ENCODE measurements at places on chromosomes 11 and 22.

GRCh38 chr11:19419808-19420207 is 179.1 kb upstream of the E2F8 start:
- DNase-seq, result no peak

DNA sequence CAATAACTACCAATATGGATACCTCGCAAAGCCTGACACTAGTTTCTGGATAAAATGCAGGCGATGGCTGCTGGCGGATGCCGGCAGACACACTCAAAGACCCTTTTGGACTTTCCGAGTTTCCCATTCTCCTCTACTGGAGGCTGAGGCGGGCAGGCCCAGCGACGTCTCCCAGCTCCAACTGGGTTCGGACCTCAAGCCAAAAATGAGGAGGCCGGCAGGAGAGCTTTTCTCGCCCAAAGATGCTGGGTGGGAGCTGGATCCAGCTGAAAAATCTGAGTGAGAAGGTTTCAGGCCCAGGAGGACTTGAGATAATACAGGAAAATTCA is 428 bp upstream of the FEZ1 start:
- DNase-seq, result no peak

DNA sequence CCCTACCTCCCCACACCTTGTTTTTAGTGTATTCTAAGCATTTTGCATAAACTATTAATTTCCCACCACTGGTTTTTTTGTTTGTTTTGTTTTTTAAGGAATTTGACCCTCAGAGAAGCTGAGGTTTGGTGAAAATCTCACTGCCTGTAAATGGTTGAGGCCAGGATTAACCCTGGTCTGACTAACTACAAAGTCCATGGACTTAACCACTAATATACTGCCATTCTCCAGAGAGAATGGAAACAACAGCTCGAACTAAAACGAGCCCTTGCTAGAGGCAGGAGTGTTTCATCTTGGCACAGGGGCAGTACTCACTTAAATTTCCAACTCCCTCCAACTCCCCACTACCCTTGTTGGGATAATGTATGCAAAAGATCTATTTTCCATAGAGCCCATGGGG is 3.0 kb downstream of the CTNND1 start:
- no peak for DNase-seq

GRCh38 chr11:92457250-92457649 is 232.6 kb downstream of the FAT3 start:
- no peak for DNase-seq

DNA sequence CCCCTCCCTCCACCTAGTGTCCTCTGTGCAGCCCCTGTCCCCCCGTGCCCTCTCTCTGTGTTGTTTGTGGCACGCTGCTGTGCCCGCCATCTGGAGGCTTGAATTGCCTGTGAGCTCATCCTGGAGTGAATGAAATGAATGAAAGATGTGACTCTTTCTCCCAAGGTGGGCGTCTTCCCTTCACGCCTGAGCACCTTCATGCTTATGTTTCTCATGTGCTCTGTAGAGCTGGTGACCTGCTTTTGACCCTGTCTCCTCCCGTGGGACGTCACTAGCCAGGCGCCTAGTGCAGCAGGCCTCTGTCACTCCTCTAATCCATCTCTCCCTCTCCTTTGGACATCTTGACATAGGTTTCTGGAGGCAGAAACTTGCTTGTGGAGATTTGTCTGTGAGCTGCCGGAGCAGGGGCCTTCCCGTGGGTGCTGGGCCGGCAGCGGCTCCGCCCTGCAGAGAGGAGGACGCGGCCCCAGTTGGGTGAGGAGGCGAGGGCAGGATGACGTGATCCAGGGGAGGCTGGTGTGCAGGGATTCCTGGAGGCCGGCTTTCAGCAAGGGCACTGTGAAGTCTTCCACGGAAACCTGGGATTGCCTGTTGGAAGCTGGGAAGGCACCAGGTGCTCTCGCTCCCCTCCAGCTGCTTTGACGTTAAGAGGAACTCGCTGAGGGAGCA is 40.6 kb downstream of the MUC6 start:
- no peak for DNase-seq

GRCh38 chr22:19679522-19680101 is 34.7 kb upstream of the SEPTIN5 start:
- no peak for DNase-seq

GRCh38 chr11:17558025-17558780 is 11.1 kb downstream of the OTOG start:
- no peak for DNase-seq

DNA sequence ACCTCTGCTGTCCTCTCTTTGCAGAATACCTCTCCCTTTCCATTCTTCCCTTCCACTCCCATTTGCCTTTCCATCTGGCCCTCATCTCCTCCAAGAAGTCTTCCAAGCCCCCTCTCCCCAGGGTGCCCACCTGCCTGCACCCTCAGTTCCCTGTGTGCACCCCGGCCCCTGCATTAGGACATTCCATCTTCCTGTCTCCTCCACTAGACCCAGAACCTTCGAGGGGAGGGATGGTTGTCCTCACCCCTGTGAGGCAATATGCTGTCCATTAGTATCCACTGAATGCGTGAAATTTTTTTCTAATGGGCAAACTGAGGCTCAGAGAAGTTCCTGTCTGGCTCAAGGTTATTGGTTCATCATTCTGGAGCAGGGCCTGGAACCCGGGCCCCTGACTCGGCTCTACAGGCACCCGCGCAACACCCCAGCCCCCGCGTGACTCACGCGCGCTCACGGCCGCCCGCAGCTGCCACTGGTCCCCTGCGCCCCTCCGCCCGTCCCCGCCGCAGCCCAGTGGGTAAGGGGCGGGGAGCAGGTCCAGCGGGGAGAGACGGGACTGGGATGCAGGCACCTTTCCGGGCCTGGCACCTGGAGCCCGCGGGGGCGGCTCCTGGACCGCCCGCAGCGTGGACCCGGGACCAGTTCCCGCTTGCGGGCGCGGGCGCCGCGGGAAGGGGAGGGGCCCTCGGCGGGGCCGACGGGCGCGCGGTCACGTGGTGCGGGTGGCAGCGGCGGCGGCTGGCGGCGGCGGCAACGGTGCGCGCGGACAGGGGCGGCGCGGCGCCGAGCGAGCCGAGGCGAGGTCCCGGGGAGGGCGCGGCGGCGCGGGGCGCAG is 7.0 kb downstream of the SEPTIN3 start:
- no peak for DNase-seq

DNA sequence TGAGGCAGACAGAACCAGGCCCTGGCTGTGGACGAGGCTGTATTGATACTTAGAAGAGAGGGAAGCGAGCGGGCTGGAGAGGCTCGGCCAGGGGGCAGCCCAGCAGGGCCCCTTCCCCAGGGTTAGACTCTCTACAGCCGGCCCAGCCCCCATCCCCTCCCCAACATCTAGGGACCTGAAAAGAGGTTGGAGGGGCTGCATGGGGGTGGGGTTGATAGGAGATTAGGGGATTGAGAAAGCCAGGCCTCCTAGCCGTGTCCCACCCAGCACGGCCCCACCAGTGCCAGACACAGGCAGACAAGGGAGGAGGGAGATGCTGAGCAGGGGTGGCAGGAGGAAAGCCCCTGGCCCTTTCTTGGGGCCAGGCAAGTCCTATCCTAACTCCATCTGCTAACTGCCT is 5.7 kb downstream of the LSP1 start:
- DNase-seq, result no peak

- no peak for DNase-seq
These were observed 17.3 kb downstream of the OR51E2 start for GRCh38 chr11:4680341-4680740.

DNA sequence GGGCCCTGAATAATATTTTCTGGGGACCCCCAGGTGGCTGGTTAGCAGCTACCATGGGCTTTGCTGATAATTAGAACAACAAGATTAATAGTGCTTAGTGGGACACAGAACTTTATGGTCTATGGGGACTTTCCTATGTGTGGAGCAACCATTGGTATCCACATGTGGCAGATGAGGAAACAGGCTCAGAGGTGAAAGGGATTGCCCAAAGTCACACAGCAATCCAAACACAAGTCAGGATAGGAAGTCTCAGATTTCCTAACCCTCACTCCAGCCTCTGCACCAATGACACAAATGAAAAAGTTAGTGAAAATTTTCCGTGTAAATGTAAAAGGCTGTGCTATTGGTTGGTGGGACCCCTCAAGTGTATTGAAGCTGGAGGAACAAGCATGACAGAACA is 15.3 kb upstream of the SLCO2B1 start:
- no peak for DNase-seq

DNA sequence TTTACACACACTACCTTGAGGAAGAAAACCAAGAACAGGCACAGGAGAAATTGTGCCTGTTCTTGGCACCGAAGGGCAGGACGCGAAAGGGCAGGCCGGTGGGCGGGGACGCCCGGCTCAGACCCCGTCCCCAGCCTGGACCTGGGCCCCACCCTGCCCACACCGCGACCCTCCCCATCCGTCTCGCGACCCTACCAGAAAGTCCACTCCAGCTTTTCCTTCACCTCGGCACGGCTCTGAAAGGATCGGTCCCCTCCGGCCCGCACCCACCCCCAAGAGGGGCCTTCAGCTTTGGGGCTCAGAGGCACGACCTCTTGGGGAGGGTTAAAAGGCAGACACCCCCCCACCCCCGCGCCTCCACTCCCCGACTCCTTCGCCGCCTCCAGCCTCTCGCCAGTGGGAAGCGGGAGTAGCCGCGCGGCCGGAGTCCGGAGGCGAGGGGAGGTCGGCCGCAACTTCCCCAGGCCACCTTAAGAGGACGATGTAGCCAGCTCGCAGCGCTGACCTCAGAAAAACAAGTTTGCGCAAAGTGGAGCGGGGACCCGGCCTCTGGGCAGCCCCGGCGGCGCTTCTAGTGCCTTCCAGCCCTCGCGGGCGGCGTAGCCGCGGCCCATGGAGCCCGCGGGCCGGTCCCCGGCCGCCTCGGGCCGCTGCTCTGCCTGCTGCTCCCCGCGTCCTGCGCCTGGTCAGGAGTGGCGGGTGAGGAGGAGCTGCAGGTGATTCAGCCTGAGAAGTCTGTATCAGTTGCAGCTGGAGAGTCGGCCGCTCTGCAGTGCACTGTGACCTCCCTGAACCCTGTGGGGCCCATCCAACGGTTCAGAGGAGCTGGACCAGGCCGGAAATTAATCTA is 4.4 kb downstream of the SEC14L6 start:
- DNase-seq, result no peak

DNA sequence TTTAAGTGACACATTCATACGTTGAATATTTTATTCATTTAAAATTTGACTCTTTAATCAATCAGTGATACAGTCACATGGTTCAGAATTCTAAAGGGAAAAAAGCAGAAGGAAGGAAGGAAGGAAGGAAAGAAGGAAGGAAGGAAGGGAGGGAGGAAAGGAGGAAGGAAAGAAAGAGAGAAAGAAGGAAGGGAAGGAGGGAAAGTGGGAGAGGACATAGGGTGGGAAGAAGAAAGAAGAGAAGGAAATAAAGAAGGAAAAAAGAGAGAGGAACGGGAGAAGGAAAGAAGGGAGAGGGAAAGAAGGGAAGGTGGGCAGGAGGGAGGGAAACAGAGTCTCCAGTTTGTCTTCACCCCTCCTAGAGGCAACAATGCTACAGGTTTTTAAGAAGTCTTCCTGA is 518.6 kb downstream of the MIAT start:
- no peak for DNase-seq

DNA sequence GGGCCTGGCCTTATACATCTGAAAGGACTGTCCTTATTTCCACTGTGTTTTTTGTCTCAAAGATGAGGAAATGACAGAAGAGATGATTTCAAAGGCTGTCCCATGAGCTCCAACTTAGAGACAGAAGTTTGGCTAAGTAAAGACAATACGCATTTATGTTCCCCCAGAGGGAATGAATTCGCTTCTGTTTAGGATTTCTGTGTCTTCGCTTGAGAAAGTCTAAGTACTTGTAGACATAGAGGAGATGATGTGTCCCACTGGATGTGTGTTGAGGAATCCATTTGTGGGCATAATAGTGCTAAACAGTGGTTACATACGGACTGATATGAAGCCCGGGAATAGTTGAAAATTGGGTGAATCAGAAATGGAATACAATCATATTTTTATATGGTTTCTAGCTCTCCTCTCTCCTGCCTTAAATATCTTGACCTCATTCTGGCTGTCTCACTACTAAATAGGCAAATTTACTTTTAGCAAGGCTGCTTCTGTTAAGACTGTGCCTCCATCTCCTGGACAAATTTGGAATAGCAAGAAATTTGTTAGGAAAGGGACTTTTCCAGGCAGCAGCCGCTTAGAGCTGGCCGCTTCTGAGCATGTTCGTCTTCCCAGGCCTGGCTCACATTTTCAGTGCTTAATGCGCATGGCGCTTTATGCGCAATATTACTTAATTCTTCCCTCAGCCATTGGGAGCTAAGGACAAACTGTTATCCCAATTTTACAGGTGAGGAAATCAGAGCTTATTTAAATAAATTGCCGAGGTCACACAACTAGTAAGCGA is 1.9 kb upstream of the PEX26 start:
- no peak for DNase-seq

GRCh38 chr11:56917708-56918400 is 70.9 kb upstream of the OR5AK2 start:
- no peak for DNase-seq

DNA sequence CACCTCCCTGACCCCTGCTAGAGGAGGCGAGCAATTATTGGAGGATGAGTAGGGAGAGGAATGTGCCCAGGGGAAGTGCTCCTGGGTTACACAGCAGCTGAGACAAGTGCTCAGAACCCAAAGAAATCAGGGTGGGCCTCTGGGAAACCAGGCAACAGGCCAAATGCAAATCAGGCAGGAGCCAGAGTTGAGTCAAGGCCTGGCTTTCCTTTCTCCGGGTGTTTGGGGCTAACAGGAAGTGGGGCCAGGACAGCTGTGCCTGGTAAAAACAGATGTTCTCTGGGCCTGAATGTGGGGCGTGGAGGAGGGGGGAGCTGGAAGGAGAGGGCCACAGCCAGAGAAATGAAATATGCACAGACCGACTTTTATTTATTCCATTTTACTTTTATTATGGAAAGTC is 22.0 kb downstream of the MFNG start:
- no peak for DNase-seq

- DNase-seq, result no peak
These were observed 2.2 kb downstream of the LAYN start for GRCh38 chr11:111542606-111543275.

DNA sequence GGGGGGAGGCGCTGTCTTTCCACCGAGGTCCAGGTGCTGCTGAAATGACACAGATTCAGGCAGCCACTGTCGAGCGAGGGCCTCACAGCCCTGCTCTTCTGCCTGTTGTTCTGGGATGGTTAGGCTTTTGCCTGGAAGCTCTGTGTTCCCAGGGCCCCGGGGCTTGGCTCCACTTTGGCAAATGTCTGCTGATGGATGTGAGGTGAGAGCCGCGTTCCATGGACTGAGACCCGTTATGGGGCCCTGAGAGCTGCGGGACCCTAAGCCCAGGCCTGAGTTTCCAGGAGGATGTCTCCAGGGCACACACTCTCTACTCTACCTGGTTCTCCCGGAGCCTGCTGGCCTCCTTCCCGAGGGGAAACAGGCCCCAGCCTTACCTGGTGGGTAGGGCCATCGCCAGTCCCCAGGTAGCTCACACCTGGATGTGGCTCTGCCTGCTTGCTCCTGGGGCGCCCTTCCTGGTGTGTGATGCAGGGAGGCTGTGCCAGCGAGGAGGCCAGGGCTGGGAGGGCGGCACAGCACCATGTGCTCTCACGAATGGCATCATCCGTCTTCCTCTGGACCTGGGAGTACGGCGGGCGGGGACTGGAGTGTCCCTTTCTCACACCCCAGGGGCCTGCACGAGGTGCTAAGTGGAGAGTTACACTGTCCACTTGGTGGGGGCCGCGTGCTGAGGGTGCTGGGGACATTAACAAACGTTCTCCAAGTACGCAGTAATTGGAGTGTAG is 435.5 kb downstream of the TBC1D22A start:
- DNase-seq, result peak; percentile 55

- no peak for DNase-seq
These were observed 20.9 kb downstream of the EXT2 start for GRCh38 chr11:44116234-44116830.

- no peak for DNase-seq
These were observed 54.8 kb downstream of the LDLRAD3 start for GRCh38 chr11:35998634-35999033.

Measured in coronary artery (tissue), 2 donors.